ENCODE measurements at places on chromosomes 5 and 9.

DNA sequence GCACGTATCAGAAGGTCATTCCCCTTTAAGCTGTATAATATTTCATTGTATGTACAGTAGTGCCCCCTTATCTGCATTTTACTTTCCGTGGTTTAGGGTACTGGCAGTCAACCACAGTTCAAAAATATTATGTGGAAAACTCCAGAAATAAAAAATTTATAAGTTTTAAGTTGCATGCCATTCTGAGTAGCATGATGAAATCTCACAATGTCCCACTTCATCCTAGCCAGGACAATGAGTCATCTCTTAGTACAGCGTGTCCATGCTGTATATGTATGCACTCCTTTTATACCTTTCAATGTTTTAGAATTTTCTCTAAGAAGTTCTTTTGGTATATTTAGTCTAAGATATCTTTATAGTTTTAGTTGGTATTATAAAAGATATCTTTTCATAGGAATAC is 115.0 kb upstream of the HAND1 start:
- DNase-seq = no peak

DNA sequence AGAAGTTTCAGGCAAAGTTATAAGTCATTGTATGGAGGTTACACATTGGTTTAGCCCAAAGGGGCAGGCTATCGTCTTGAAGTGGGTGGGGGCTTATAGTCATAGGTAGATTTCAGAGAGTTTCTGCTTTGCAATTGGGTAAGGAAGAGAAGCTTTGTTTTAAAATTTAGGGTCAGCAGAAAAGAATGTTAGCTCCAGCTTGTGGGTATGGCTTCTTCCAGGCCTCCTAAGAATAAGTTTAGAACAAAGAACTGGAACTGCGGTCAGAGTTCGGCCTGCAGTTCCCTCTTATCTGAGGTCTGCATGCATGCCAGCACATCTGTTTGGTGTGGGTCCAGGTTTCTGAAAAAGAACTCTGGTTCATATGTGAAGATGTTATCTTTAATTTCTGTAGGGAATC is 96.1 kb downstream of the CYFIP2 start:
- no peak for DNase-seq

DNA sequence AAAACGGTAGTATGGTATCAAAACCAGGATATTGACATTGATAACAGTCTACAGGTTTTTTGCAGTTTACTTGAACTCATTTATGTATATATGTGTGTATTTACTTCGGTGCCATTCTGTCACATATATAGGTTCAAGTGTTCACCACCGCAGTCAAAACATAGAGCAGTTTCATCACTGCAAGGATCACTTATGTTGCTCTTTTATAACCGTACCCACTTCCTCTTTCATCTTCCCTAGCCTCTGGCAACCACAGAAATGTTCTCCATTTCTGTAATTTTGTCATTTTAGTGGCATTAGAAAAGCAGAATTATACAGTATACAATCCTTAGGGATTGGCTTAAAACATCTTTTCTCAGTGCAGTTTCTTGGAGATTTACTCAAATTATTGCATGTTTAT is 90.3 kb downstream of the SH3GL2 start:
- DNase-seq = no peak

DNA sequence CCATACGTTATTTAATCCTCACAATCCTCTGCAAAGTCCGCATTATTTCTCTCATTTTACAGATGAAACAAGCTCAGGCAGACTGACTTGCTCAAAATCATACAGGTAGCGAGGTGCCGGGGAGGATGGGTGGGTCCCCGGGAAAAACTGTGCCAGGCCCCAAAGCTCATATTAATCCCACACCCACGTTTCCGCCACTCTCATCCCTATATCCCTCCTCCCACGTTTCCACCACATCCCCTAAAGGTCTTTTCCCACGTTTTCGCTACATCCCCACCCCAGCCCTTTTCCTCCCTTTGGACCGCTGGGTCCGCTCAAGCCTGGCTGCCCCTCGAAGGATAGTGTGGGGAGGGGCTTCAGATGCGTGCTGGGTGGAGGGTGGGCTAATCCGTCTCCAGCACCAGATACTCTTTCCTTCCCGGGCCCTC is 434 bp upstream of the FSD1L start:
- DNase-seq = no peak

GRCh38 chr5:1558944-1559343 is 35.2 kb upstream of the LPCAT1 start:
- no peak for DNase-seq

DNA sequence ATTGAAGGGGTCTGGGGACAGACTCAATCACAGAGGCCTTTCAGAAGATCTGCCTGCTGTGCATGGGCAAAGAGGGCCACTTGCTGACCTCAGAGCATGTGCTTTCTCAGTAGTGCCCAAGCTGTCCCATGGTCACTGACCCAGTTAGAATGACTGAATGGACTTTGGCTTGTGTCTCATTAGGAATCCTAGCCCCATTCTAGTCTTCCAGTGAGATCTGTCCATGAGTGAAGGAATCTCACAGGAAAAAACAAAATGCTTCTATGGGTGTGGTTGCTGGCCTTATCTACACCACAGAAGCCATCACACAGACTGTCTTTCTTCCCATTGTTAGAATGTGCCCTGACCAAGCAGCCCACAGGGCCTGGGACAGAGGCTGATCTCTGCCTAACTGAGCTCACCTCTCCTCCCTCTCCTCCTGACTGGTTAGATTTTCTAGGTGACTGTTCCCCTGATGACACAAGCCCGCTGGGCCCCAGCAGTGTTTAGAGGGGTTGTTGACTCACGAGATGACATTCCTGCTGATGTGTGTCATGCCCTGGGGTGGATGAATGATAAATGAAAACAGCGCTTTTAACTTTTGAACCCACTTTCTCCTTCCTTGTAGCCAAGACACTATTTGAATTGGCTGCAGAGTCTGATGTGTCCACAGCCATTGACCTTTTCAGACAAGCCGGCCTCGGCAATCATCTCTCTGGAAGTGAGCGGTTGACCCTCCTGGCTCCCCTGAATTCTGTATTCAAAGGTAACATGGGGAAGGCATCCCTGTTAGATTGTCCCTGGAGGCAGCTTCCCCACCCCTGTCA is 24.8 kb downstream of the TGFBI start:
- peak; percentile 70 for DNase-seq

DNA sequence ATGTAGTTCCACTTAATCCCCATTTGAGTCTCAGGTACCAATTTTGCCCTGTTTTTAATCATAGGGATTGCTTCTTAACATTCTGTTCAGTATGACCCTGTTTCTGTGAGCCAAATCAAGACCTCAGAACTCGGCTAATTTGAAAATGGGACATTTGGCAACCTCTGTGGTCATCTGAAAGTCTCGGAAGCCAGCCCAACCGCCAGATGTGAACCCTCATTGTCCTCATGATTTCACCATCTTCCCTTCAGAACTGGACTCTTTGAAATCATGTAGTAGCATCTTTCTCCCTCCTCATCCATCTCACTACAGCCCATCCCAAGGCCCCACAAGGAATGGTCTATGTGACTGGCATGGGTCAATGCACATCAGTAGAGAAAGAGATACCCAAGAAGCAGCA is 88.9 kb downstream of the S1PR3 start:
- DNase-seq = no peak

DNA sequence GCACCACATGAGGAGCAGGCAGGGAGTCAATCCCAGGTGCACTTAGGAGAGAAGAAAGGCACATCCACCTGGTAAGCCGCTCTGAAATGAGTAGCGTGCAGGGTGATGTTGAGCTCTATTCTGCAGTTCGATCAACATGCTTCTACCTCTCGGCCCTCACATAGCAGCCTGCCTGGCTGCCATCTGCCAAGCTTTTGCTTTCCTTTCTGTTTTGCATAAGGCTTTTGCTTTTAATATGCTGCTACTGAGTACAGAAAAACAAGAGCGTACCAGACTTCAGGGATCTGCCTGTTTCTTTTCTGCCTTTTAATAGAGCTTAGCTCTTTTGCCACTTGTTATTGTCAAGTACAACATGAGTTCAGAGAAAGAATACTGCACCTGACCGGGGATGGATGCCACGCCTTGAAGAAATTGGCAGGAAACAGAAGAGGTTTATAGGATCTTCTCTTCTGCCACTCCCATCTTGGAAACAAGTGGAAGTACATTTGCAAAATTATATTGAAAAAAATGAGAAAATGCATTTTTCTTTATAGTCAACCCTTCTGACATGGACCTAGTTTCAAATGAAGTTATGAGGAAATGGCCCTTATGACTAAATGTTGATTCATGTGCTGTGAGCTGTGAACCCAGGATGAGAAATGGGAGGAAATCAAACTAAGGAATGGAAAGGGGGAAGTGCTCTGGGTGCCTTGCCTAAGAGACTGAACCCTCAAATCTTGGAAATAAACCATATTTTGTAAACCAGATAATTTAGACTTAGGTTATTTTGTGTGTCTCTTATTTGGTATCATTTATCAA is 4.0 kb upstream of the FCHO2 start:
- DNase-seq = no peak

DNA sequence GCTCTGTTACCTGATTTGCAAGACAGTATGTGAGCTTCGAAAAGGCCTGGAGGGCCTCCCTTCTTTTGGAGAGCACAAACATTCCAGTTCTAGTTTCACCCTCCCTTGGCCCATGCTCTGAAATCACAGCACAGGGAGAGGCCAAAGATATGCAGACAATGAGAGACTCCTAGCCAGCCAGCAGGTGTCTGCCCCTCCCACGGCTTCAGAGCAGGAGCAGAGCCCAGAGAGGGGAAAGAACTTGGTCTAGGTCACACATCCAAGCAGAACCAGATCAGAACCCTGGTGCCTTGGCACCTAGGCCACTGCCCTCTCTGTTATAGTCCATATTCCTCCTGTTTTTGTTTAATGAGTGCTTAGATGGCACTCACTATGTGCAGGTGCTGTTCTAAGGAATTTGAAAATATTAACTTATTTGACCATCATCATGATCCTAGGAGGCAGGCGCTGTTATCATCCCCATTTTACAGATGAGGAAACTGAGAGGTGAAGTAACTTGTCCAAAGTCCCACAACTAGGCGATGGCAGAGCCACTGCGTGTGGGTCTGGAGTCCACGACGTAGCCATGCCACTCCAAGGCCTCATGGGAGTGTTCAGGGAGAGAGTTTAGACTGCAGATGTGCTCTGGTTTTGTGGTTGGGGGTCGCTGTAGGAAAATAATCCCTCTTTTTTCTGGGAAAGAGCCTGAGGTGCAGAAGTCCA is 27.2 kb downstream of the TMOD1 start:
- DNase-seq = no peak

DNA sequence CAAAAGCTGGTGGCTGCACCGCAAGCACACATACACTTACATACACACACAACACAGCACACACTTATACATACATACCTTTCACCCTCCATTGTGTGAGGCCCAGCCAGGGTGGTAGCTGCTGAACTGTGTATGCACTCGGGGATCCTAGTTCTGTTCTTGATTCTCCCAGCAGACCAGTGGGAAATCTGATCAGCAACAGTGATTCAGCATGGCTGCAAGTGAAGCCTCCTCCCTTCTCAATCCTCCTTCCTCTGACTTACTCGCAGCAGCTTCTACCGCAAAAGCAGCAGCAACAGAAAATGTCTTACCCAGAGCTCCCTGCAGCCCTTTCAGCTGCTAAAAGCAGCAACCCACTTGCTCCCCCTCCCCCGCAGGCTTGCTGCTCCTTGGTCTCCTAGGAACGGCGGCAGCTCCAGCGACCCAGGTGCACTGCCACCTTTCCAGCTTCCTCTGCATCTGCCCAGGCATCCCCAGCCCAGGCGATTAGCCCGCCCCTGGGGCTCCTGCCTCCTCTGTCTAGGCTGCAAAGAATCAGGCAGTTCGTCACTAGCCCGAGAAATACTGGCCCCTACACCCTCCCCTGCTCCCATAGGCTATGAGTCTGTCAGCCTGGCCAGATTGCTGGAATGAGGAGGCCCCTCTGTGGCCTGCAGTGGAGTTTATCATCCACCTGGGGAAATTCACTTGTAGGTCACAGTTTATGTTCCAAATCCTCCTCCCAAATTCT is at the start of gene KLHL3:
Gene KLHL3 (minus strand): TSS at position 535 of the 730 bp plus-strand sequence. CDS start 443 bp downstream, at position 92.
- no peak for DNase-seq

DNA sequence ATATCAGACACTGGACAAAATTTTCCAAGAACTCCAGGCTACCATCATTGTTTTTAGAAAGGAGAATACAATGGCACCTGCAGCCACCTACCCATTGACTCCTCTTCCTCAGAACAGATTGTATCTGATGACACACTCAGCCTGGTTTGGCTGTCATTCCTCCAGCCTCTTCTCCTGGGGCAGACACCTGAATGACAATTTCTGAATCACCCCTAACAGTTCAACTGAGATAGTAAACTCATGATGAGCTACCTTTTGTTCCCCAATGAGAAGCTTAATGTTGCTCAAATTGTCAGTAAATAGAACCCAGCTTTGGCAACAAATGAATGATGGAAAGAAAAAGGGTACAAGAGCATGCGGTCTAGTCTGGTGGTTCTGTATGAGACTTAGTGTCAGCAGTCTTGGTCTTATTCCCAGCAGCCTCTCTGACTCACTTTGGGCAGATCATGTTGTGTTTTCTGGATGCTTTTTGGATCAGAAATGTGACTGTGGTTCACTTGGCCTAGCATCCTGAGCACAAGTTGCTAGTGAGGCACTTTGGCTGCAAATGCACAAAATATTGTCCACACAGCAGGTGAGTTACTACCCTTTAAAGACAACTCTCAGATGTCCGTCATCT is 78.3 kb downstream of the MAMDC2 start:
- no peak for DNase-seq

DNA sequence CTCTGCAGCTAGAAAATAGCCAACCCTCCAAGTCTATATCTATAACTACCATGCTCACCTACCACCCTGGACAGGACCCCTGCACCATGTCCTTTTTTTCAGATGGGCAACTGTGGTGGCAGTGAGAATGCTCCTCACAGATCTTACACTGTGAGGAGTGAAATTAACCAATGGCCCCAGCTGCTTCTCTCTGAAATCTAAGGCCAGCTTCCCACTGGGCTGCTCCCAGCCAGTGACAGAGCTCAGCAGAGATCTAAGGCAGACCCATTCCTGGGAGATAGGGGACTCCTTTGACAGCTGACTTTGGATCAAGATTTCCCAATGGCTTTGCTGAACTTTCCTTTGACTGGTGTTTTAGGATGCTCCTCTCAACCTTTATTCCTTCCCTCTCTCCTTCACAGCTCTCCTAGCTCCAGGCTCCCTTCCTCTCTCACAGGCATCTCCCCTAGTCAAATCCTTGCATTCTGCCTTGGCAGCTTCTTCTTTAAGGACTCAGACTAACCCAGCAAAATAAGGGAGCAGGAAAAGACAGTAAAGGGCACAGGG is 1.6 kb upstream of the ARAP3 start:
- no peak for DNase-seq

DNA sequence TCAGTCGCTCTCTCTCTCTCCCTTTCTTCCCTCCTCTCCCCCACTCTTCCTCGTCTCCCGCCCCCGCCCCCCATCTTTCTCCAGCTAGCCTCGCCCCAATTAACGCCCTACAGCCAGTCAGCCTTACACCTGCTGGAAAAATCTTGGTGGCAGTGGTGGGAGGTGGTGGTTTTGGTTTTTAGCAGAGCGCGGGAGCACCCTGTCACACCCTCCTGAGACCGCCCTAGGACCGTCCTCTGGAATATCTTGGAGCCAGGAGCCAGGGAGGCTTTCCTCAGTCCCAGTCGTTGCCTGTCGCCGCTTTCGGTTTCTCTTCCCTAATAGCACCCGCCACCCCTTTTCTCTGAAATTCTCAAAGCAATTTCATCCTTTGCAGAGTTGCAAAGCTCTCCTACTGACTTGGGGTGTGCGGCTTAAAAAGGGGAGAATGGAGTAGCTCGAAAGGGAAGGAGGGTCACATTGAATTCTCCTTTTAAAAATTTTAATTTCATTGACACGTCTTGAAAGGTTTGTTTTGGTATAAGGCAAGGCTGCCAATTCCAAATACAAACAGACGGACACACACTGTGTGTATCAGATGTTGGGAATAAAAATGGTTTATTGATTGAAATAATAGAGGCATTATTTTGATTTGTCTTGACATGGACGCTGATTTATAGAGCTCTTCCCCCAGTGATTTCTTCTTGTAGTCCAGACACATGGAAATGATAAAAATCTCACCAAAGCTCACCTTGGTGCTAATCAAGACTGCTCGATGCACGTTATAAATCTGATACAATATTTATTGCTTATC is 301.3 kb downstream of the PARP8 start:
- DNase-seq = no peak

Data from smooth muscle cell of the brain vasculature (primary cell).